ENCODE measurements at places on chromosomes 13 and 19. TPM values are rescaled to one million over a fixed set of nuclear protein-coding genes. Genes with fewer than 3 reads are reported as not detected.

- peaks cover 69% of the 10 kb centered on the region for H3K36me3 ChIP-seq
- no peak overlapping the region for H3K4me3 ChIP-seq
- H3K27me3 ChIP-seq, result no peaks in the 10 kb centered on the region
- no peak overlapping the region for H3K27ac ChIP-seq
- H3K4me1 ChIP-seq, result no peaks in the 10 kb centered on the region
Observed at GRCh38 chr19:13920940-13921747, 15.1 kb downstream of the CC2D1A start.

GRCh38 chr19:47230054-47230920 is 712 bp downstream of the BBC3 start:
- H3K4me3 ChIP-seq, result no peak overlapping the region
- DNase-seq, result peak; percentile 52
- peaks cover 18% of the 10 kb centered on the region for H3K4me1 ChIP-seq

DNA sequence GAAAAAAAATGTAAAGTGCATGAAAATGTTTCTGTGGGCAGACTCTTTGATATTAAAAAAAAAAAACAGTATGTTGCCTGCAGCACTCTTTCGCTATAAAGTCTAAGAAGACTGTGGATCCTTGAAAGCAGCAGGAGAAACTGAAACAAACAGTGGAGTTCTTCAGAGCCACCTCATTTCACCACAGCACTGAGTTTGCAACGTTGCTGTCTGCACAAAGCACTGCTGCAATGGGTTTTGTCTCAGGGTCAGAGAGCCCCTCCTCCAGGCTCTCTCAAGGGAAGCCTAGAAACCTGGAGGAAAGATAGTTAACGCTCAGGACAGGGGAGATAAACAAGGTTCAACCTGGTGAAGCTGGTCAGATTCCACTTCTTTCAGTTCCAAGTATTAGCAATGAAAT is 248.7 kb downstream of the EFNB2 start:
- no peaks in the 10 kb centered on the region for H3K36me3 ChIP-seq
- peak overlapping the region; percentile 13 for H3K27ac ChIP-seq
- no peak for DNase-seq
- H3K27me3 ChIP-seq, result no peaks in the 10 kb centered on the region
- H3K4me1 ChIP-seq, result peaks cover 36% of the 10 kb centered on the region
- H3K4me3 ChIP-seq, result no peak overlapping the region

DNA sequence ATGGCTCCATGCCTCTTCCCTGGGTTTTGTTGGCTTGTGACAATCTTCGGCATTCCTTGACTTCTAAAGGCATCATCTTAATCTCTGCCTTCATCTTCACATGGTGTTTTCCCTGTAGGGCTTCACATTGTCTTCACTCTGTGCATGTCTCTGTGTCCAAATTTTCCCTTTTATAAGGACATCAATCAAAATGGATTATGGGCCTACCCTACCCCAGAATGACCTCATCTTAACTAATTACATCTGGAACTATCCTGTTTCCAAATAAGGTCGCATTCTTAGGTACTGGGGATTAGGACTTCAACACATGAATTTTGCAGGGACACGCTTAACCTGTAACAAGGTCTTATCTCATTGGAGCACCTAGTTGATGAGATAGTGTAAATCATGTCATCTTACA is 290.3 kb upstream of the KLF12 start:
- H3K4me1 ChIP-seq, result peaks cover 6% of the 10 kb centered on the region
- no peak for DNase-seq
- no peak overlapping the region for H3K4me3 ChIP-seq

F2RL3 gene
- total RNA-seq, result not detected

- no peak for DNase-seq
- H3K27me3 ChIP-seq, result no peaks in the 10 kb centered on the region
- no peak overlapping the region for H3K4me3 ChIP-seq
Observed at GRCh38 chr13:43776006-43776405, 10.8 kb downstream of the ENOX1 start.

CHAF1A gene
- 15.3 TPM for total RNA-seq

- H3K4me3 ChIP-seq, result no peak overlapping the region
- H3K27me3 ChIP-seq, result no peaks in the 10 kb centered on the region
- no peak for DNase-seq
- H3K4me1 ChIP-seq, result no peaks in the 10 kb centered on the region
- H3K36me3 ChIP-seq, result peaks cover 5% of the 10 kb centered on the region
- H3K27ac ChIP-seq, result no peak overlapping the region
Observed at GRCh38 chr19:5253406-5254110, 87.1 kb downstream of the PTPRS start.

ZNF470 gene
- not detected for total RNA-seq

GRCh38 chr13:33757713-33758112 is 60.2 kb upstream of the RFC3 start:
- H3K4me1 ChIP-seq, result no peaks in the 10 kb centered on the region
- DNase-seq, result no peak

- peaks cover 7% of the 10 kb centered on the region for H3K36me3 ChIP-seq
- no peak for DNase-seq
- H3K4me3 ChIP-seq, result no peak overlapping the region
- no peaks in the 10 kb centered on the region for H3K4me1 ChIP-seq
- H3K27ac ChIP-seq, result no peak overlapping the region
- H3K27me3 ChIP-seq, result no peaks in the 10 kb centered on the region
Observed at GRCh38 chr13:29081036-29081435, 260.9 kb downstream of the MTUS2 start.

FFAR3 gene
- not detected for total RNA-seq

GFY gene
- not detected for total RNA-seq

DNA sequence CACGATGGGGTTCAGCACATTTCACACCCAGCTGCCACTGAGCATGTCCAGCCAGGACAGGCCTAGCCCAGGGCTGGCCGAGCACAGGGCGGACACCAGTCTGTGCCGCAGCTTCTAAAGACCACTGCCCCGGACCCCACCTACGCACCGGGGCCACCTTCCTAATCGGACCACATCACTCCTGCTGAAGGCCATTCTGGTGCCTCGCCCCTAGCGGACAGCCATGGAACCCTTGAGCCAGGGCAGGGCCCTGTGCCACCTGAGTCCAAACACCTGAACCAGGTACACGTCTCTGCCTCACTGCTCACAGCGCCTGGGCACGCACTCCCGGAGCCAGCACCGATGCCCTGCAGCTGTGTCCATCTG is 8.4 kb upstream of the C13orf46 start:
- peaks cover 23% of the 10 kb centered on the region for H3K4me1 ChIP-seq
- H3K36me3 ChIP-seq, result peaks cover 8% of the 10 kb centered on the region
- H3K27ac ChIP-seq, result no peak overlapping the region

MAST1 gene
- total RNA-seq, result 1.0 TPM

DNA sequence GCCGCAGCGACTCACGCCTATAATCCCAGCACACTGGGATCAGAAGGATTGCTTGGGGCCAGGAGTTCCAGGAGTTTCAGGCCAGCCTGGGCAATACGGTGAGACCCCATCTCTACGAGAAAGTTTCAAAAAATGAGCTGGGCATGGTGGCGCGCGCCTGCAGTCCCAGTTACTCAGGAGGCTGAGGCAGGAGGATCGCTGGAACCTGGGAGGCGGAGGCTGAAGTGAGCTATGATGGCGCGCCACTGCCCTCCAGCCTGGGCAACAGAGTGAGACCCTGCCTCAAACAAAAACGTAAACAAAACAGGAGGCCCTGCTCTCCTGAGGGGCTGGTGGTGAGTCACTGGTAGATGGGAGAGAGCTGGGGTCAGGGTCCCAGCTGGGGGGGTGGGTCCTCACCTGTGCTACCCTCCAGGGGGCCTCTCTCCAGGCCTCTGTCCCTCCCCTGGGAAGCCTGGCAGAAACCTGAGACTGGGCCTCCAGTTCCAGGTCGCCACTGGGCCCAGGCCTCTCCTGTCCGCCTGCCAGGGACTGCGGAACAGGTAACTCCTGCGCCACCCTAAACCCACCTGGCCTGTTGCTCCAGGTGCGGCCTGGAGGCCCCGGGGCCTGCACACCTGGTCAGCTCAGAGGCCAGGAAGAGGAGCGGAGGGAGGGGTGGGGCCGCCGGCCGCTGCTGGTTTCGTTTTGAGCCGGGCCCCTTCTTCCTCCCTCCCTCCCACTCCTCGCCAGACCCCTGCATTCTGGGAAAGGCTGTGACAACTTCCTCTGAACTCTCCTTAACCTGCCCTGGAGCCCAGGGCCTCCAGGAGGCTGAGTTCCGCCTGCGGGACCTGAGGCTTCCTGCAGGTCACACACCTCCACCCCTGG is 17.2 kb upstream of the ZBTB7A start:
- peaks cover 21% of the 10 kb centered on the region for H3K36me3 ChIP-seq
- H3K27ac ChIP-seq, result no peak overlapping the region
- DNase-seq, result no peak

DNA sequence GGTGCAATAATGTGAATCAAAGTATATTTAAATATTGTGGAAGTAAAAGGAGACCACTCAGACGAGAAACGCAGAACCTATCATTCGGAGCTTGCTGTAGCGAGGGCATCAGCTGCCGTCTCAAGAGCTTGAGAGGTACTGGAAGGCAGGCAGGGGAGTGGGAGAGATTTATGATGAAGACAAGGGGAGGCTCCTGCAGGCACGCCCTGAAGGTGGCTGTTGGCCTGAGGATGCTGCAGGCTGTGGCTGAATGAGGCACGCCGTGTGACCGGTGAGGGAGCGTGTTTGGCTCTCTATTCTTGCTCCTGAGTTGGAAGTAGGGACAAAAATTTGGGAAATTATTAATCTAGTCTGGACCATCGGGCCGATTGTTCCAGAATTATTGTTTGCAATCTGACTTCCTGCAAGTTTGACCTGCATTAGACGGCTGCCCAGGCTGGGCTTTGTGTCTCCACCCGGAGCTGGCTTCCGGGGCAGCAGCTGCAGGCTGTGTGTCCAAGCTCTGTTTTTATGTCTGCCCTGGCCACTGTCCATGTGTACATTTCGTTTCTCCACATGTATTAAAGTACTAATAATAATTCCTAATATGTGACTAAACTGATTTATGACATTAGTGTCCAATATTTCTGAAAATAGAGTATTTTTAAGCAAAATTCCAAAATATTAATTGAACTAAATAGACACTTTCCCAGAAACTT is 91.1 kb upstream of the ANKRD10 start:
- DNase-seq, result no peak
- H3K36me3 ChIP-seq, result no peaks in the 10 kb centered on the region
- no peaks in the 10 kb centered on the region for H3K4me1 ChIP-seq
- H3K4me3 ChIP-seq, result no peak overlapping the region

DNA sequence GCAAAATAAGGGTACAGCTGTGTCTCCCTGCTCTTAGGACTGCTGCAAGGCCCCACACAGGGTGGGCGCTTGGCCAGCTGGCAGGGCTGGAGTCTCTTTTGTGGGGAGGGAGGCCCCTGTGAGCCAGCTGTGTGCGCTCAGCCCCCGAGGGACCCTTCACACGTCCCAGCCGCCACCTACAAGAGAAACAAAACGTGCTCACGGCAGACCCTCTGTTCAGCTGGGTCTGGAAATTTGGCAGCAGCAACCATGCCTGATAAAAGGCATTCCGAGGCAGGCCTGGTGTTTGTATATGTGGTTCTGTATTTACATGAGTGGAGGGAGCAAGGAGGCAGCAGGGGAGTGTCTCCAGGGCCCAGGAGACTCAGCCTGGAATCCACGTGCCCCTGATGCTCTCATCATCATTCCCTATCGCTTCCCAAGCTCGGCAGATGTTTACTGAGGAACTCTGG is 49.7 kb downstream of the CRTC1 start:
- H3K27me3 ChIP-seq, result no peaks in the 10 kb centered on the region
- H3K4me3 ChIP-seq, result no peak overlapping the region
- H3K4me1 ChIP-seq, result no peaks in the 10 kb centered on the region
- peaks cover 15% of the 10 kb centered on the region for H3K36me3 ChIP-seq

DNA sequence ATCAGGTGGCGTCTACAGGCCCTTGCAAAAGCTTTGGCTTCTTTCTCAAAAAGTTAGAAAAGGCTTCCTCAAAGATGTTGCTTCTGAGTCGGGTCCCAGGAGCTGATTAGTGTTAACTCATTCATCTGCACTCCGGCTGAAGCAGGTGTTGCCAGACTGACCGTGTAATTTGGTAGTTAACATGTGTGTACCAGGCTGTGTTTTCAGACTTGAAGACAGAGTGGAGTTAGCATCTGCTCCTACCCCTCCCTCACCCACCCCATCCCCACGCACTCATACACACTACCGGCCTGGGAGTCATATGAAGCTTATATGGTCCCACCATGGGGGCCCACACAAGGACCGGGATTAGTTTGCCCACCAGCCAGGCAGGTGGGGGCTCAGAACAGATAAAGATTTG is 111.5 kb downstream of the DNAJC15 start:
- H3K4me3 ChIP-seq, result no peak overlapping the region
- no peak for DNase-seq
- no peaks in the 10 kb centered on the region for H3K36me3 ChIP-seq
- no peak overlapping the region for H3K27ac ChIP-seq

CEBPA gene
- total RNA-seq, result 4.7 TPM

GALP gene
- total RNA-seq, result not detected

DNA sequence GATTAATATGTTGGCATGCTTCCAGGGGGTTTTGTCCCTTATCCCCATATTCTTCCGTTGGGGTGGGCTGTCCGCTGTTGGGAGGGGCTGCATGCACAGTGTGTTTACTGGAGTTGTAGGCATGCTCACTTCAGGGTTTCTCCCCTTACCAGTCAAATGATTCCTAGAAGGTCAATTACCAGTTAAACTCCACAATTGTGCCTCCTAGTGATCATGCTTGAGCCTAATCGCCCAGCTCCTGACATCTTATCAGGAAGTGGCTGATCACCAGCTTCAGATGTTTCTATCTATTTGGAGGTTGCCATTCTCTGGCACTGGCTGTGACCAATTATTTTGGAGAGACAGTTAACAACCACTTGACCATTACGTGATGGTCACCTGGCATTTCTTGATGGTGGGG is 1090.0 kb downstream of the SLITRK5 start:
- H3K27ac ChIP-seq, result no peak overlapping the region
- no peaks in the 10 kb centered on the region for H3K27me3 ChIP-seq
- no peaks in the 10 kb centered on the region for H3K36me3 ChIP-seq
- H3K4me3 ChIP-seq, result no peak overlapping the region
- no peak for DNase-seq
- no peaks in the 10 kb centered on the region for H3K4me1 ChIP-seq

C13orf42 gene
- not detected for total RNA-seq

ZNF729 gene
- not detected for total RNA-seq

SLC1A6 gene
- total RNA-seq, result not detected

GRCh38 chr19:15452111-15453047 is 2.6 kb upstream of the WIZ start:
- no peaks in the 10 kb centered on the region for H3K27me3 ChIP-seq
- no peak overlapping the region for H3K4me3 ChIP-seq
- peaks cover 14% of the 10 kb centered on the region for H3K4me1 ChIP-seq
- peaks cover 10% of the 10 kb centered on the region for H3K36me3 ChIP-seq
- H3K27ac ChIP-seq, result no peak overlapping the region
- peak; percentile 30 for DNase-seq

- no peak for DNase-seq
- H3K4me1 ChIP-seq, result peaks cover 5% of the 10 kb centered on the region
- no peaks in the 10 kb centered on the region for H3K36me3 ChIP-seq
- no peaks in the 10 kb centered on the region for H3K27me3 ChIP-seq
- no peak overlapping the region for H3K4me3 ChIP-seq
- H3K27ac ChIP-seq, result no peak overlapping the region
Observed at GRCh38 chr19:53525922-53526321, 12.0 kb upstream of the ZNF331 start.

GRCh38 chr13:25906191-25906661 is 145.6 kb downstream of the SHISA2 start:
- H3K27me3 ChIP-seq, result no peaks in the 10 kb centered on the region
- no peaks in the 10 kb centered on the region for H3K36me3 ChIP-seq
- no peak overlapping the region for H3K27ac ChIP-seq
- no peak overlapping the region for H3K4me3 ChIP-seq

ZNF677 gene
- not detected for total RNA-seq

Data from MCF 10A (cell line).